CD4-positive, alpha-beta T cell treated with Interleukin-4 for 1 hour (primary cell): ENCODE measurements at places on chromosomes 7 and 10.

GRCh38 chr10:78115135-78115853 lies 81.6 kb downstream of the RPS24 start:
- DNase-seq: no peak

GRCh38 chr7:99308461-99309074 lies 17.1 kb upstream of the ARPC1A start:
- DNase-seq: no peak

GRCh38 chr10:86064931-86065662 lies 301.5 kb downstream of the GRID1 start:
- DNase-seq: no peak

DNA sequence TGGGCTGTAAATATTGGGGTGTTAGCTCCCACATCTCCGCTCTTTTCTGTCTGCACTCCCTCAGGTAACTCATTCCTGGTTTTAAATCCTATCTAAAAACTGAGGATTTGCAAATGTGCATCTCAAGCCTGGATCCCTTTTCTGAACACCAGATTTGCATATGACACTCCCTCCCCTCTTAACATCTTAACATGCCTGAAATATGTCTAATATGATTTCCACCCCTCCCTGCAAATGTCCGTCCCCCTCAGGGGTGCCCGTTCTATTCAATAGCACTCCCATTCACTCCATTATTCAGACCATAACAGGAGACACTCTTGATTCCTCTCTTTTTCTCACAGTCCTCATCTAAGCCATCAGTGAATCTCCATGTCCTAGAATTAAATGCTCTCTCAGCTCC lies 8.3 kb upstream of the CALD1 start:
- no peak for DNase-seq

- DNase-seq: no peak
Observed at GRCh38 chr10:51643734-51644133, 55.7 kb downstream of the CSTF2T start.

DNA sequence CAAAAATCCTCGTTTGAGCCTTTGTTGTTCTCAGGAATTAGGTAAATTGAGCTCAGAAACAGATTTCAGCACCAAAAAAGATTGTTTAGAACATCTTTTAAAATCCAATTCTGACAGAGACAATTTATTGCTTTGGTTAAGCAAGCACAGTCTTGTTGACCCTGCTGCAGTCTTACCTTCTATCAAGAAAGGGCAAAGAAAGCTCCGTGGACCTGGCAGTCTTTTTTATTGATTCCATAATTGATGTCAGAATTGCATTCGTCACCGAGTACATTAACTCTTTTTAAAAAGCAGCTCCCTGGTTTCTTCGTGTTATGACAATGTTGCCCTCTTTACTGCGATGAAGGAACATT lies 334.8 kb downstream of the FGFR2 start:
- no peak for DNase-seq

GRCh38 chr10:102444851-102445250 lies 6.5 kb downstream of the C10orf95 start:
- DNase-seq: no peak

GRCh38 chr10:106498675-106499074 lies 665.8 kb downstream of the SORCS1 start:
- DNase-seq: no peak

GRCh38 chr10:33047655-33048054 lies 89.6 kb upstream of the ITGB1 start:
- DNase-seq: no peak

DNA sequence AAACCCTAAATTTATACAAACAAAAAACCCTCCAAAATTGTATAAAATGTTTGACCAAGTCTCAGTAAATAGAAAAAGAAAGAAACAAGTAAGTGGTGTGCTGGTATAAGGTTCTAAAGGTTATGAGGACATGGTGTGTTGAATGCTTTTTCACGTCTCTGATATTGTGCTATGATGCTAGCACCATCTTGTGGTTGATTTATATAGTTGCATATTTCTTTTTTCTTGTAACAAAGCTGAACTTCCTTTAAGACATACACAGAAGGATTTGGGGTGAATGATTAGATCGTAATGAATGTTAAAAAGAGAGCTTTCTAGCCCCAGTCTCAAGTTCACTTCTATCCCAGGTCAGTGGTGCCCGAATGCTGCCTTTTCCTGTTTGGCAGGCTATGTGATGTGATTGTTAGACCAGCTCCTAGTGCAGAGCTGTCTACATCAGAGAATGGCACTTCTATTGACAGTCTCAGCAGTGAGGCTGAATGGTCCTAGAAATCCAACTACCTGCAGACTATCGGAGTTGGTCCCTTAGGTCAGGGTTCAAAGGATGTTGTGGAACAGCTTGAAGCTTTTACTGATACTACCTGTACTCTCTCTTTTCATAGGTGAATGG lies 25.0 kb downstream of the VTI1A start:
- DNase-seq: no peak

DNA sequence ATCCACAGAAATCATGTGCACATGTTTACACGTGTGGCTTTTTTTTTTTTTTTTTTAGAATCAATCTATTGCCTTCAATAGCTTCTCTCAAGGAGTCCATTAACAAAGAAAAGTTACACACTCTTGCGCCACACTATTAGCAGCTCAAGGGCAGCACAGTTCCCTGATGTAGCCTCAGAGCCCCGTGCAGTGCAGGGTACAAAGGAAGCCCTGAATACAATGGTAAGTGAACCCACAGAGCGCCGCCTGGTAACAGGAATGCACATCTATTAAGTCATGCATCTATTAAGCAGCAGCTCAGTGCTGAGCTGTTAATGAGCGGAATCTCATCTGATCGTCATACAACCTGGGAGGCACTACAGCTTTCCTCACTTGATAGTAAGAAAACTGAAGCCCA lies 113.7 kb upstream of the PDLIM1 start:
- DNase-seq: no peak

DNA sequence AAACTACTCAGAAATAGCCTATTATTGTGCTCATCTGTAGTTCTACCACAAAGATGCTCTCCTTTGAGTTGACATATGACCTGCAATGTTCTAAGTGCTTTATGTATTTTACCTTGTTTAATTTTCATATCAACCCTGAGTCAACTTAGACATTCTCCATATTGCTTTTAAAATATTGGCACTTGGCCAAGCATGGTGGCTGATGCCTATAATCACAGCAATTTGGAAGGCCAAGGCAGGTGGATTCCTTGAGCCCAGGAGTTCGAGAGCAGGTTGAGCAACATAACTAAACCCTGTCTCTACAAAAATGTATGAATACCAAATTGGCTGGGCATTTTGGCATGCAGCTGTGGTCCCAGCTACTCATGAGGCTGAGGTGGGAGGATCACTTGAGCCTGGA lies 50.6 kb downstream of the PRKG1 start:
- no peak for DNase-seq

GRCh38 chr10:92740762-92741161 lies 51.0 kb downstream of the HHEX start:
- no peak for DNase-seq

- no peak for DNase-seq
Observed at GRCh38 chr7:103636153-103636552, 190.1 kb upstream of the SLC26A5 start.

DNA sequence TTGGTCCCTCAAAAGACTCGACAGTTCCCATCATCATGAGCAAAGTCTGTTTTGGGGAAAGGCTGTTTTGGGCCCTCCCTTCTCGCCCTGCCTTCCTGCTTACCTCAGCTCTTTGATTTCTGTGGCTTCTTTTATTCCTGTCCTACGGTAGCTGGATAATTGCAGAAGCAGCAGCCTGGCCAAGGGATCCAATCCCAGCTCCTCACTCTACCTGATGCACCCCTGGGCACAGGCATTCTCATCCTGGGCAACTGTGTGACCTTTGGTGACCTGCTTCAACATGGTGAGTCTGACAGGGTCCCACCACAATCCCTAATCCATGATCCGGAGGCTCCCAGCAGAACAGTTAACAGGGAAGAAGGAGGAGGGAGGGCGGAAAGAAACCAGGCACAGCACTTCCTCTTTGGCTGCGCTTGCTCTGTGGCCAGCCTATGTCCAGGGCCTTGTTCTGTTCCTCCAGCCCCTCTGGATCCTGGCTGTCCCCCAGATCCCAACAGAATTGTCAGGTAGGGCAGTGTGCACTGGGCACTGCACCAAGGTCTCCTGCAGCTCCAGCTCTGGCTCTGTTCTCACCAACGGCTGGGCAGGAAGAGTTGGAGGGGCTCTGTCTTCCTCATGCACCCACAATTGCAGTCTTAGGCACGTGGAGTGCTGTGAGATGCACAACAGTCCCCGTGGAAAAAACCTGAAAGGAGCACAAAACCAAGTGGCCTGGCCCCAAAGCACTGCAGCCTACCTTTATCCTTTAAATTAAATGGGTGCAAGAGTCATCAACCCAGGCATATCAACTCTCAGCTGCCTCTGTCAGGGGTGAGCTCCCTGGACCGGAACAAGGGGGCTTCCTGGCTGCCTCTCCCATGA lies 144.4 kb downstream of the PTPN20 start:
- DNase-seq: no peak

- DNase-seq: no peak
Observed at GRCh38 chr10:98074315-98074911, 44.0 kb upstream of the CRTAC1 start.

GRCh38 chr7:151248346-151249033 lies at the start of gene SMARCD3:
Gene SMARCD3 (minus strand): TSS chr7:151248694. CDS start chr7:151248562, 132 bp downstream.
- peak; percentile 35 for DNase-seq

DNA sequence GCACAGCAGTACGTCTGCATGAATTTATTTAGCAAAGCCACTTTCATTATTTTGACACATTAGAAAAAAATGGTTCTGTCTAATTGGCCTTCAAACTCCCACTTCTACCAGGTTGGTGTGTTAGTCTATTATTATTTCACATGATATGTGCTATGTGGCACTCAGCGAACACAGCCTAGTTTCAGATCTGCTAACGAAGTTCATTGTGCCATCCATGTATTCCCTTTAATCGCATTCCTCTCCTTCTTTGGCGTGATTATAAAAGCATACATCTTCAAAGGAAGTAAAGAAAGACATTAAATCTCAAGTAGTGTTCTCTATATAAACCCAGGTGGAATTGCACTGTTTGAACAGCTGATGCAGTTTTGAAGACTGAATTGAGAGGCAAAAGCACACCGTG lies 96.4 kb upstream of the CACNA2D1 start:
- no peak for DNase-seq

DNA sequence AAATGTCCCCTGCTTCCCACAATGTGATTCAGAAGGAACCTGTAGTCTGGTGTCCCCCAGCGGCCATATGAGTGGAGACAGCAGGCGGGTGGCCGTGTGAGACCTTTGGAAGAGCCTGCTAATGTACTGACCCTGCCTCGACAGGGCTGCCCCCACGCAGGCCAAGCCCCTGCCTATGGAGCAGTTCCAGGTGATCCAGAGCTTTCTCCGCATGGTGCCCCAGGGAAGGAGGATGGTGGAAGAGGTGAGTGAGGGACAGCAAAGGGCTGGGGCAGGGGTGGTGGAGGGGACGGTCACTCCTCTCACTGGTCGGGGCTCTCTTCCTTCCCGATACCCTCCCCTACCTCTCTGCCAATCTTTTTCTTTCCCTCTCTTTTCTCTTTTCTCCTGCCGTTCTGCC lies 55.7 kb downstream of the PALD1 start:
- no peak for DNase-seq

DNA sequence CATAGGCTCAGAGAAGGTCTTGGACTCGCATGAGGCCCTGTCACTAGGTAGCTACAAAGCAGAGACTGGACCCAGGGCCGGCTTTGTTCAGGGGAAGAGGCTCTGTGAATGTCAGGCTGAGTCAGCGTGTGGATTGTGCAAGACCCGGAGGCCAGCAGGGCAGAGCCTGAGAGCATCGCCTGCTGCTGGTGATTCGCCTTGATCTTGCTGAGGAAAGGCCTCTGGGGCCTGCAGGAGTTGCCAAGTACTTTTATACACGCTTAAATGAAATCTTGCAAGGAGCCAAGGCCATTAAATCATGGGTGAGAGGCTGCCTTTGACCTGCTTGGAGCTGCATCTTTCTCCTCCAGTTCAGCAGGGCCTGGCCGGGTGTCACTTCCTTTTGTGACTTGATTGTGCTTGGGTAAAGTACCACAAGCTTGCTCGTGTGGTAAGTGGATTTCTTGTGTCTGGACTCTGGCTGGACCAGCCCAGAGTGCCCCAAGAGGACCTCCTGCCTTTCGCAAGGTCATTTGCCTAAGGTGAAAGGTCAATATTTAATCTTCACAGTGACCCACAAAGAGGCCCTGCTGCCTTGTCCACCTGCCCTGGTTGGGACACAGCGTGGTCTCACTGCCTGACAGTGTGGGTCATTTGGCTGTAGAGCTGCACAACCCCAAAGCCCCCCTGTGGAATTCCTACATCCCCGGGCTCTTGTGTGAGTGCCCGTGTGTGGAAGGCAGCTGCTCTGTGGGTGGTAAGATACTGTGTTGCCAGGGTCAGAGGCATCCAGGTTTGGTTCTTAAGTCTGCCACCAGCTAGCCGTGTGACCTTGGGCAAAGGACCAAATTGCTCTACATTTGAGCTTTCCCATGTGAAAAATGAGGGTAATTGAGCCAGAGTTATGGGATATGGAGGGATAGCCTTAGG lies 38.6 kb upstream of the SH2D4B start:
- DNase-seq: peak; percentile 39

- no peak for DNase-seq
Observed at GRCh38 chr7:50202052-50202555, 102.4 kb upstream of the IKZF1 start.

GRCh38 chr10:128792426-128793140 lies 666.4 kb upstream of the MKI67 start:
- DNase-seq: no peak

DNA sequence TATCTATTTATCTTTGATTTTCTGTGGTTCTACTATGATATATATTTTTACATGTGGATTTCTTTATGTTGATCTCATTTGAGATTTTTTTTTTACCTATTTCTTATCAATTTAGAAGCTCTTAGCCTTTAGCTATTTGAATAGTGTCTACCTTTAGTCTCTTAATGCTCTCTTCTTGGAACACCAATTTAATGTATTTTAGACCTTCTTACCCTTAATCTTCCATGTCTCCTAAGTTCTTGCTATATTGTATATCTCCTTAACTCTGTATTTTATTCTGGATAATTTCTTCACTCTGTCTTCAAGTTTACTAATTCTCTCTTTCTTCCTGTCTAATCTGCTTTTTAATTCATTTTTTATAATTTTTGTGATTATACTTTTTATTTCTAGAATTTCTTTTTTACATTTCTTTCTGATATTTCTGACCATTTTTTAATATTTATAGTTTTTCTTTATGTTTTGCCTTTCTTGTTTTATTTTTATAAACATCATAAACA lies 27.3 kb downstream of the CSTF2T start:
- DNase-seq: no peak

GRCh38 chr7:116041615-116042014 lies 11.1 kb upstream of the TFEC start:
- no peak for DNase-seq

- DNase-seq: no peak
Observed at GRCh38 chr10:78524941-78525340, 491.3 kb downstream of the RPS24 start.

- DNase-seq: no peak
Observed at GRCh38 chr10:30417301-30417700, 16.7 kb upstream of the MAP3K8 start.
